ENCODE measurements at places on chromosomes 5 and 9.

GRCh38 chr5:163094492-163095180 lies 342.8 kb upstream of the CCNG1 start:
- no peak for DNase-seq

- DNase-seq, result no peak
These were observed 62.4 kb downstream of the MARCHF3 start for GRCh38 chr5:126967808-126968466.

DNA sequence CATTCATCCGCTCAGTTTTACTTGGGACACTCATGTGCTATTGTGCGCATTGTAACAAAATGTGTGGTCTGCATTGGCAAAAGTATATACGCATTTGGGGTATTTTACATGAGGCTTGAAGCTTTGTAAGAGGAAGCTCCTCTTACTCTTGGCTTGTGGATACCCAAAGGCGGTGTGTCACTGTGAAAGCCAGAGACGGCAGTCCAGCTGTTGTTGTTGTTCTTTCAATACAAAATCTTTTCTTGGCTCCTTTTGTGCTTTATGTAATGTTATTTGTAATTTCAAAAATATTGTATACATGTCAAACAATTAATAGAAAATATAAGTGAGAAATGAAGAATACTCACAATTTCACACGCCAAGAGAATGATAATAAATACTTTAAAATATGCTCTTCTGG lies 128.3 kb upstream of the MOCS2 start:
- no peak for DNase-seq

DNA sequence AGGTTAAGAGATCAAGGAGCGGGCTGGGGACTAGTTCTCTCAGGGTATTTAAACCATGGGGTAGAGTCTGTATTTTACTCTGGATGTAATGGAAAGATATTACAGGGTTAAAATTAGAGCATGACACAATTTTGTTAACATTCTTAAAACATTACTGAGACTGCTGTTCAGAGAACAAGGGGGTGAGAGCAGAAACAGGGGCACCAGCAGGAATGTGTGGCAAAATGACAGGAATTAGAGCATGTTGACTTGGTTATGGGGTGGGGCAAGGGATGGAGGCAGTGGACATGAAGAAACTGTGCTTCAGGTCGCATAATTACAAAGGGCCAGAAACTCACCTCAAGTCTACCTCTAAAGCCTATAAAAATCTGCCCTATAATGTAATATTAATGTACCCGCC lies 75.0 kb downstream of the TMEM232 start:
- no peak for DNase-seq

GRCh38 chr5:72817076-72817481 lies 618 bp downstream of the TNPO1 start:
- DNase-seq, result peak; percentile 63

DNA sequence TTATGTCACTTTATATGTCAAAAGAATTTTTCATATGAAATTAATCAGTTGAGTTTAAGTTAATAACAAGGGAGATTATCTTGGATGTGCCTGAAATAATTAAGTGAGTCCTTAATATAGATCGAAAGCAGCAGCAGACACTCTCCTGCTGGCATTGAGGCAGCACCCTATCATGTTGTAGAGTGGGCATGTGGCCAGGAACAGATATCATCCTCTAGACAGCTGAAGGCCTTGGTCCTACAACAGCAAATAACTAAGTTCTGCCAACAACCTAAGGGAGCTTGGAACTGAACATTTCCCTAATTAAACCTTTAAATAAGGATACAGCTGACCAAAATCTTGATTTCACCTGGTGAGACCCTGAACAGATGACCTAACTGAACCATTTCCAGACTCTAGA lies 25.8 kb upstream of the UGT3A1 start:
- DNase-seq, result no peak

- DNase-seq, result no peak
These were observed 133.1 kb upstream of the POU5F2 start for GRCh38 chr5:93874491-93874890.

DNA sequence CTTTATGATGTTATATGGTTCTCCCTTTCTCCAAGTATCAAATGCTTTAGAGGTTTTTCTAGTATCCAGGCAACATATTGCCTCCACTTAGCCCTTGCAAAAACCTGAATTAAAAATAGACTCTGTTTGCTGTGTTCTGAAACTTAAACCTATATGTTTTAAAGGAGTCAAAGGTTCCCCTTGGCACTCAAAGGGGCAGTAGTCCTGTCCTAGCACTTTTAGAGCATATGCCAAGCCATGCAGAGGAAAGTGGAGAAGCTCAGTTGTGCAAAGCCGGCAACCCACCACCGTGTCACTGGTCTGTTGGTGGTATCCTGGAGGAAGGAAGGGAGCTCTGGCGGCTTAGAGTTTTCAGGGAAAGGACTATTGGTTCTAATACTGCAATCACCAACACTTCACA lies 154.3 kb downstream of the PIP5K1B start:
- no peak for DNase-seq

GRCh38 chr5:1732945-1733344 lies 66.7 kb downstream of the MRPL36 start:
- DNase-seq, result no peak

- peak; percentile 79 for DNase-seq
These were observed 3.9 kb downstream of the STC2 start for GRCh38 chr5:173324115-173325001.

GRCh38 chr9:72633966-72634365 lies 112.6 kb downstream of the TMC1 start:
- no peak for DNase-seq

GRCh38 chr5:95519681-95520080 lies 35.1 kb downstream of the SKIC3 start:
- no peak for DNase-seq

DNA sequence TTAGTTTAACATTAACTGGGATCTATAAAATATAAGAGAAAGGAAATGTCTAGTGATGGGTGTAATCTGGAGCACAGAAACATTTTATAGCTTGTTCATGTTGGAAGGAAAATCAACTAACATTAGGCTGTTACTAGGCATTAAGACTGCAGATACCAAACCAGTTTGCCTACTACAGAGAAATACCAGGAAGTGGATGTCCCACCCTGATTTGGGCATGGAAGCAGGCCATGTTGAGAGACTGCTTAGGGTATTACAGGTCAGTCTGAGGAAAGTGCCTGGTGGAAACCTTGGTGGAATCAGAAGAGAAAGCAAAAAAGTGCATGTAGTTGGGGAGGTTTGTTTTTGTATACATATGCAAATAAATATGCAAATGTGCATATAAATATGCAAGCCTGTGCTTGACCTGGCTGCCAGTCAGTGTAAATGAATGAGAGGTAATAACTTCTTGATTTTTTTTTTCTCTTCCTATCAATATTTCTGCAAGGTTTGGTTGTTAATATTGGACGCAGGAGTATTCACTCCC lies 9.6 kb upstream of the CCDC112 start:
- no peak for DNase-seq

DNA sequence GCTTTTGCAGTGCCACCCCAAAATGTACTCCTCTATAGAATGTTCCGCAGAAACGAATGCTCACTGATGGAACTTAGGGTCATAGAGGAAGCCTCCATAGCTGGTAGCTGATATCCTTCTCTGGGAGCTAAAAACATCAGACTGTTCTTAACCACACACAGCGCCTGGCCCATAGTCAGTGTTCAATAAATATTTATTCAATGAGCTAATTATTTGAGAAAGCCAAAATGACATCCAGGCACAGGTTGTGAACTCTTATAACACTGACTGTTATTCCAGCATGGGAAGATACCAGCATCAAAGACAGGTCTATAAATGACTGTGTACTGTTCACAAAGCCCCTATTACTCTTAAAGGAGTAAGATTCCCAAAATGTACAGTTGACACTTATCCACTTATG lies 12.9 kb downstream of the GDF9 start:
- DNase-seq, result no peak

- DNase-seq, result no peak
These were observed 169.6 kb downstream of the ASTN2 start for GRCh38 chr9:117245175-117245829.

- DNase-seq, result no peak
These were observed 1.4 kb downstream of the ZMYND19 start for GRCh38 chr9:137588891-137589290.

DNA sequence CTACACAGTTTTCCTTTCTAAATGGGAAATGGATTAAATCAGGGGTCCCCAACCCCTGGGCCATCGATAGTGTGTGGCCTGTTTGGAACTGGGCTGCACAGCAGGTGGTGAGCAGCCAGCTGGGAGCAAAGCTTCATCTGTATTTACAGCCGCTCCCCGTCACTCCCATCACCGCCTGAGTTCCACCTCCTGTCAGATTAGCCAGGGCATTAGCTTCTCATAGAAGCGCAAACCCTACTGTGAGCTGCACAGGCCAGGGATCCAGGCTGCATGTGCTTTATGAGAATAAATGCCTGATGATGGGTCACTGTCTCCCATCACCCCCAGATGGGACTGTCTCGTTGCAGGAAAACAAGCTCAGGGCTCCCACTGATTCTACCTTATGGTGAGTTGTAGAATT lies 41.2 kb upstream of the FLT4 start:
- DNase-seq, result no peak

- DNase-seq, result no peak
These were observed 217.3 kb upstream of the RASEF start for GRCh38 chr9:83280268-83280667.

- DNase-seq, result no peak
These were observed 56.0 kb downstream of the TRPC7 start for GRCh38 chr5:136309376-136309775.

- DNase-seq, result no peak
These were observed 625.5 kb upstream of the WWC1 start for GRCh38 chr5:167665841-167666375.

GRCh38 chr5:14872070-14872989 lies 752 bp upstream of the ANKH start:
- peak; percentile 77 for DNase-seq

GRCh38 chr9:78707080-78707479 lies 410.2 kb downstream of the PSAT1 start:
- DNase-seq, result no peak

- no peak for DNase-seq
These were observed 163.5 kb upstream of the MSX2 start for GRCh38 chr5:174560861-174561260.

- DNase-seq, result no peak
These were observed 11.9 kb downstream of the LCN9 start for GRCh38 chr9:135674977-135675376.

DNA sequence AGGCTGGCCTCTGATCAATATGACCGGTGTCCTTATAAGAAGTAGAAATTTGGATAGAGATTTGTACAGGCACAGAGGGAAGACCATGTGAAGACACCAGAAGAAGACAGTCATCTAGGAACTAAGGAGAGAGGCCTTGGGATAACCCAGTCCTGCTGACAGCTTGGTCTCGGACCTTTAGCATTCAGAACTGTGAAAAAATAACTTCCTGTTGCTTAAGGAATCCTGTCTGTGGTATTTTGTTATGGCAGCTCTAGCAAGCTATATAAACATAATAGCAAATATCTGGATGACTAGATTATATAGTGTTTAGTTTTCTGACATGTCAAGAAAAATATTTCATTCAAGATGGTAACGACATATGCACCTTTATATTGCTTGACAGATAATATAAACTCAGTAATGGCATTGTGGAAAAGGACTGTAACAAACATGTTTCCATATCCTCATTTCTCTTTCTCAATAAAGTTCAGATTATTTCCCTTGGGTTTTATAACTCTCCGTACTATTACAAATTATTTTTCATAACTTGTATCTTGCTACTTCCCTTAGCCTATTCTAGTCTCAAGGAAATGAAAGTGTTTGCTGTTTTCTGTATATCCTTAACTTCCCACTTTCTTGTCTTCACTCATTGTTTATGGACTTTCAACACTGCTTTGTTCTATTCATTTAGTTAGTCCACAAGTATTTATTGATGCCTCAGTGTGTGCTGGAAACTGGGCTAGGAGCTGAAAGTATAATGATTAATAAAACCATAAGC lies 62.4 kb downstream of the KIAA1958 start:
- no peak for DNase-seq
